Activated CD4-positive, alpha-beta T cell treated with anti-CD3 and anti-CD28 coated beads, Interleukin-2, amount 10 ng/mL, durations not matched to agents 24 days and 14 days (primary cell): ENCODE measurements at places on chromosomes 5 and 9. TPM values are rescaled to one million over a fixed set of nuclear protein-coding genes. Genes with fewer than 3 reads are reported as not detected.

The CCL21 gene
- not detected in 2 replicates for total RNA-seq

The GABRA1 gene
- not detected in 2 replicates for total RNA-seq

The CSF1R gene
- total RNA-seq: 0.14 TPM in 1 of 2 replicates, not detected in the other

The UBTD2 gene
- total RNA-seq: 5.5 and 6.3 TPM in 2 replicates

The DNAJC21 gene
- total RNA-seq: 69.0 and 69.6 TPM in 2 replicates

The GPX3 gene
- not detected in 2 replicates for total RNA-seq

The EIF4E1B gene
- total RNA-seq: not detected in 2 replicates

The PCDHGA4 gene
- total RNA-seq: 0.33 and 0.37 TPM in 2 replicates

The NMUR2 gene
- total RNA-seq: not detected in 2 replicates

The CANX gene
- 514 and 546 TPM in 2 replicates for total RNA-seq

The LARP1 gene
- total RNA-seq: 331 and 348 TPM in 2 replicates

The RHOBTB3 gene
- total RNA-seq: 0.37 and 0.45 TPM in 2 replicates

The TXNDC8 gene
- total RNA-seq: not detected in 2 replicates

The TYRP1 gene
- not detected in 2 replicates for total RNA-seq

The C9orf50 gene
- total RNA-seq: not detected in 2 replicates

The TAL2 gene
- total RNA-seq: not detected in 2 replicates

The GPSM1 gene
- total RNA-seq: 19.2 and 20.5 TPM in 2 replicates

The CDO1 gene
- total RNA-seq: 0.45 and 0.82 TPM in 2 replicates

The BRIX1 gene
- total RNA-seq: 120 and 128 TPM in 2 replicates

The CARD9 gene
- 7.8 and 9.2 TPM in 2 replicates for total RNA-seq

The GARNL3 gene
- 3.1 and 3.3 TPM in 2 replicates for total RNA-seq

The CDC25C gene
- 6.7 and 7.9 TPM in 2 replicates for total RNA-seq

The ORM2 gene
- not detected in 2 replicates for total RNA-seq

The GALNT12 gene
- 2.8 and 3.6 TPM in 2 replicates for total RNA-seq

The TAS2R1 gene
- not detected in 2 replicates for total RNA-seq

The DYNC2I2 gene
- total RNA-seq: 47.4 and 47.7 TPM in 2 replicates

The PLAA gene
- 45.7 and 47.0 TPM in 2 replicates for total RNA-seq

The QRFP gene
- not detected in 2 replicates for total RNA-seq

The ACTBL2 gene
- not detected in 2 replicates for total RNA-seq

The MARVELD2 gene
- 0.26 and 0.36 TPM in 2 replicates for total RNA-seq

The CDH9 gene
- not detected in 2 replicates for total RNA-seq

The FBP2 gene
- total RNA-seq: not detected in 2 replicates

The SHISAL2B gene
- total RNA-seq: not detected in 2 replicates

The SLC22A5 gene
- 4.9 and 5.5 TPM in 2 replicates for total RNA-seq

The SPATA31A1 gene
- not detected in 2 replicates for total RNA-seq

The RABGAP1 gene
- 23.9 and 25.7 TPM in 2 replicates for total RNA-seq

The SPINK13 gene
- total RNA-seq: not detected in 2 replicates

The SURF2 gene
- total RNA-seq: 28.5 and 29.3 TPM in 2 replicates

The NNT gene
- total RNA-seq: 52.2 and 59.1 TPM in 2 replicates

The ADAMTS16 gene
- not detected in 2 replicates for total RNA-seq

The STOML2 gene
- 258 and 262 TPM in 2 replicates for total RNA-seq

The PCDHA3 gene
- total RNA-seq: not detected in 2 replicates

The SPINK1 gene
- total RNA-seq: not detected in 2 replicates

The PCDHB6 gene
- total RNA-seq: not detected in 2 replicates

The MEF2C gene
- total RNA-seq: 0.33 and 0.71 TPM in 2 replicates

The SPATA31A3 gene
- not detected in 2 replicates for total RNA-seq

The CDKN2B gene
- total RNA-seq: 0.21 and 0.33 TPM in 2 replicates

The FOXD4 gene
- not detected in 2 replicates for total RNA-seq

The CLIC3 gene
- total RNA-seq: not detected in 2 replicates

The TMC1 gene
- total RNA-seq: not detected in 2 replicates

The ARL10 gene
- total RNA-seq: 18.1 and 22.2 TPM in 2 replicates

The TCOF1 gene
- 130 and 140 TPM in 2 replicates for total RNA-seq

The CCDC152 gene
- 6.6 and 6.9 TPM in 2 replicates for total RNA-seq

The CDH18 gene
- total RNA-seq: not detected in 2 replicates

The LTC4S gene
- 0.88 and 1.6 TPM in 2 replicates for total RNA-seq

The SPINK4 gene
- total RNA-seq: not detected in 2 replicates

The FOXD4L3 gene
- total RNA-seq: not detected in 2 replicates

The PCDHA9 gene
- not detected in 2 replicates for total RNA-seq
